IPS-NIHi11 (cell line): ENCODE measurements at places on chromosomes 13 and 19.
A peak's percentile ranks its signal among the peaks of the same experiment; 100 is the strongest.

- DNase-seq = no peak
Observed at GRCh38 chr13:40987606-40988280, 31.4 kb downstream of the ELF1 start.

- DNase-seq = no peak
Observed at GRCh38 chr13:30179597-30180276, 127.6 kb downstream of the KATNAL1 start.

DNA sequence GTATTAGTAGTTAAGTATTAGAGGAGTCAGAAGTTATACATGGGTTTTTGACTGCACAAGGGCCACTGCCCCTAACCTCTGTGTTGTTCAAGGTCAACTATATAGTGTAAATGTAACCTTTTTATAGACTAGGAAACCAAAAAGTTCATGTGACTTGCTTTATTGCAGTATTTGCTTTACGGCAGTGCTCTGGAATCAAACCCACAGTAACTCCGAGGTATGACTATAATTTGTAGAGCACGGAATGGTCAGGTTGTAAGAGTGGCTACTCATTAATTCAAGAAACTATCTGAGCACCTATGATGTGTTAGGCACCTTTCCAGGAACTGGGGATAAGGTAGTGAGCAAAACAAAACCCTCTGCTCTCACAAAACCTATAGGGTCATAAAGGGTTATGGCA is 22.2 kb downstream of the SUPT20H start:
- DNase-seq = no peak

GRCh38 chr13:100495455-100495854 is 93.1 kb downstream of the GGACT start:
- DNase-seq = no peak

DNA sequence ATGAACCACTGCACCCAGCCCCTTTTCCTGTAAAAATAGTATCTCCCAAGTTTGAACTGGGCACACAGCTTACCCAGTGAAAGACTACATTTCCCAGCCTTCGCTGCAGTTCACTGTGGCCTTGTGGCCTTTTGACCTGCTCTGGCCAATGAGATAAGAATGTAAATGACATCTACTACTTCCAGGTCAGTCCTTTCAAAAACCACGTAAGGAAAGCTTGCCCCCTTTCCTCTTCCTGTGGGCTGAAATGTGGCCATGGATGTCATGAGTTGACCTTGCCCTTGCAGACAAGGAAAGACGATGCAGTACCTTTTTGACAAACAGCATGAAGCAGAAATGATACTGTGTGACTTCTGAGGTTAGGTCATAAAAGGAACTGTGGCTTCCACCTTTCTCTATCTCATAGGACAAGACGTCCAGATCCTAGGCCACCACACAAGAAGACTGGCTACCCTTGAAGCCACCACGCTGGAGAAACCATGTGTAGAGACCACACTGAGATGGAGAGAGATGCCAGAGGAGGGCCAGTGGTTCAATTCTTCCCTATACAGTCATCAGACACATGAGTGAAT is 19.9 kb downstream of the ACER1 start:
- no peak for DNase-seq

- no peak for DNase-seq
Observed at GRCh38 chr19:29858621-29859020, 46.8 kb downstream of the CCNE1 start.

DNA sequence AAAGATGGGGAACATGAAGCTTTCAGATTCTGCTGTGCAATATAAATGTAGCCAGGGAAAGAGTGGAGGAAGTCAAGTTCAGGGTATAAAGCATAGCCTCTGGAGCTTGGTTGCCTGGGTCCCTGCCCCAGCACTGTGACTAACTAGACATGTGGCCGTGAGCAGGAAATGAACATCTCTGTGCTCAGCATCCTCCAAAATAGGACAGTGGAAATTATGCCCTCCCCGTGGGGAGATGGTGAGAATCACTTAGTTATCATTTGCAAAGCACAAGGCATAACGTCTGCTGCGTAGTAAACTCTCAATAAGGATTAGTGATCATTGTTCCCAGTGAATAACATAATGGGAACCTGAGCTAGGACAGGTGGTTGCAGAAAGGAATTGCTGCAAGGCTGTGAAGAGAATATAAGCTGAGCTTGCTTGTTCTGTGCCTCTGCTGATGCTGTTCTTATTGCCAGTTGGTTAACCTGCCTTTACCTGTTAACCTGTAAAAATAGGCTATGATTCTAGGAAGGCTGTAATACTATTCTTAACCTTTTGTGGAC is 441.0 kb downstream of the COG6 start:
- DNase-seq = no peak

GRCh38 chr19:9741476-9742171 is 26.9 kb downstream of the ZNF846 start:
- DNase-seq = no peak

DNA sequence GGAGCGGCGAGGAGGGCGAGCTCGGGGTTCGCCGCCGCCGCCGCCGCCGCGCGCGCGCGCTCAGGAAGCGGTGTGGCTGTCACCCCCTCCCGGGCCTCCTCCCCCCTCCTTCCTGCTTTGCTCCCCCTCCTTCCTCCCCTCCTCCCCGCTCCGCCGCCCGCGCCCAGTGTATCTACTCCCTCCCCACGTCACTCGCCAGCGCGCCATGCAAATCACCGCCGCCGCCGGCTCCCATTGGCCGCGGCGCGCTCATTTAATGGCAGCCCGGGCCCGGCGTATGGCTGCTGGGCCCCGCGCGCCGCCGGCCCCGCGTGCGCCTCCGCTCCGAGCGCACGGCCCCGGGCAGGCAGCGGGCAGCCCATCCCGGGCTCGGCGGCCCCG is 335 bp upstream of the SOX1 start:
- DNase-seq = peak; percentile 60

- no peak for DNase-seq
Observed at GRCh38 chr19:41263042-41263849, 926 bp upstream of the HNRNPUL1 start.

DNA sequence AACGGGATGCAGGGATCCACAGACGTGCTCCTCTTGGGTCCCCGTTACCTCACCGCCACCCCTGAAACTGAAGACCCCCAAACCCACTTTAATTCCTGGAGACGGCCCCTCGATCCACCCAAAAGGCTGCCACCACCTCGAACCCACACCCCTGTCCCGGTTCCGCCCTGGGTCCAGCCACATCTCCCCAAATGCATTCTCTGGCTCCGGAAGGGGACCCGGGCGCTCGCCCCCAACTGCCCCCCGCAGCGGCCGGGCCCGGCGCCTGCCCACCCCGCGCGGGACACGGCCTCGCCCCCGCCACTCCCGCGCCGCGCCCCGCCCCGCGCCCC is 219 bp upstream of the FSTL3 start:
- no peak for DNase-seq

GRCh38 chr13:60363288-60363687 is 33.7 kb upstream of the TDRD3 start:
- DNase-seq = no peak

- no peak for DNase-seq
Observed at GRCh38 chr13:41557719-41558118, 100.4 kb downstream of the RGCC start.

DNA sequence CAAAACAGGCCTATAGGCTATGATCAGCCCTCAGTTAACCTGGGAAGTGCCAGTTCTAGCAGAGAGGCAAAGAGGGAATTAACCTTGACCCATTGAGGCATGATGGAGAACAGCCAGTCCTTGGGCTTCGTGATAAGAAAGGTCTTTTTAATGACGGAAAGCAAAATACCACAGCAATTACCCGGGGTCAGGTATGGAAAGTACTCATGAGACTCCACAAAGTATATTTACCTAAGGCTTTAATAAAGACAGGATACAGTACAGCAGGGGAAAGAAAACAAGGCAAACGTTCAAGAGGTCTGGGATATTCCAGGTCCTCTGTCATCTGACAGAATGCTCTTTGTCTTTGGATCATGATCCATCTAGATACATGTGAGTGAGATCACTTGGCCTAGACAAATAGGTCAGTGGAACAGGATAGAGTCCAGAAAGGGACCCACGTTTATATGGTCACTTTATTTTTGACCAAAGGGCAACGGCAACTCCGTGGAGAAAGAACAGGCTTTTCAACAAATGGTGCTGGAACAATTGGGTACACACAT is 52.2 kb downstream of the WDFY2 start:
- no peak for DNase-seq

GRCh38 chr19:4802711-4803110 is 11.2 kb downstream of the FEM1A start:
- no peak for DNase-seq
